Hematopoietic multipotent progenitor cell treated with erythropoietin and hydrocortisone succinate and interleukin-3 and kit ligand, for 8 days (in vitro differentiated cells): ENCODE measurements at places on chromosomes 2 and 18.

- no peak for DNase-seq
Measured at GRCh38 chr18:48442761-48443160, 33.6 kb upstream of the ZBTB7C start.

DNA sequence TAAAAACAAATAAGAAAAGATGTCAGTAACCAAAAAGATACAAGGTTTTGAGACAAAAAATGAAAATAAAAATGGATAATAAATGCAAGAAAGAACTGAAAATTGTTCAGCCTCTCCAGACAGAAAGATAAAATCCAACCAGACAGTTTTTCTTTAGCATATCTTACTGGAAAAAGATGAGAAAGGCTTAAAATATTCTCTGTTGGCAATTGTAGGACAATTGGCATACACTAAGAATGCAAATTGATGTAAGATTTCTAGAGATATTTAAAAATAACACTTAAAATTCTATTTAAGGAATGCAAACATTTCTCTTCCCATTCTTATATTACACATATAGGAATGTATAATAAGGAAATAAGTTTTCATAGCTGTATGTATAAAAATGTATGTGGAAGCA lies 590.6 kb downstream of the DSC3 start:
- no peak for DNase-seq

DNA sequence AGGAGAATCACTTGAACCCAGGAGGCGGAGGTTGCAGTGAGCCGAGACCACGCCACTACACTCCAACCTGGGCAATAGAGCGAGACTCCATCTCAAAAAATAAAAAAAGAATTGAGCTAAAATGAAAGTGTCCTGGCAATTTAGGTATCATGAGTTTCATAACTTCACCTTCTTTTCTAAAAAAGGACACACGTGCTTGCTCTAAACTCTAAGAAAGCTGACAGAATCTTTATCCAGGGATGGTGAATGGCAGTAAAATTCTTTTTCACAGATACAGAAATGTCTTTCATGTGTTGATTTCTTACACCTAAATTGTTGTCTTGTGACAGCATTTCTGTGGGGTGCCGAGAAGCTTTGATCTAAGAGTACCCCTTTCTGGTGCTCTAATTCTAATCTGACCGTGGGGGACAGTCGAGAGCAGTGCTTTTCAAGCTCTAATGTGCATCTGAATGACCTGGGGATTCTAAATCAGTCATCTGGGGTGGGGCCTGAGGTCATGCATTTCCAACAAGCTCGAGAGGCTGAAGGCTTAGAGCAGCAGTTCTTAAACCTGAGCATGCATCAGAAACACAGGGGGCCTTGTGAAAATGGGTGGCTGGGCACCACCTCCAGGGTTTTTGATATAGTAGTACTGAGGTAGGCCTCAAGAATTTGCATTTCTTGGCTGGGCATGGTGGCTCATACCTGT lies 42.1 kb upstream of the REL start:
- no peak for DNase-seq

DNA sequence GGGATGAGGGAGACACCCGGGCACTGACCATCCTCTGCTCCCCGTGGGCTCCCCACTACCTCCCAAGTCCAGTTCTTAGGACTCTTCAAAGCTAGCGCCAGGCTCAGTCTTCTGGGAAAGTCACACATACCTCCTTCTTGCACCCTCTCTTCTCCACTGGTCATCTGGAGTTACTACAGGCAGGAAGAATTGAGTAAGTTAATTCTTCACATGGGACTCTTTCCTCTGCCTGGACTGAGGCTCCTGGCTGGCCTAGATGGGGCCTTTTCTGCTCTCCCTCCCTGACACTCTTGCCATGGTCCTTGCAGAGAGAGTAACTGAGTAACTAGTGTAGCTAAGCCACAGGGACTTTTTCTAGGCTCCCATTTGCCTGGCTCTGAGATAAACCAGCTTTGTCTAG lies 96.5 kb upstream of the CELF4 start:
- no peak for DNase-seq

DNA sequence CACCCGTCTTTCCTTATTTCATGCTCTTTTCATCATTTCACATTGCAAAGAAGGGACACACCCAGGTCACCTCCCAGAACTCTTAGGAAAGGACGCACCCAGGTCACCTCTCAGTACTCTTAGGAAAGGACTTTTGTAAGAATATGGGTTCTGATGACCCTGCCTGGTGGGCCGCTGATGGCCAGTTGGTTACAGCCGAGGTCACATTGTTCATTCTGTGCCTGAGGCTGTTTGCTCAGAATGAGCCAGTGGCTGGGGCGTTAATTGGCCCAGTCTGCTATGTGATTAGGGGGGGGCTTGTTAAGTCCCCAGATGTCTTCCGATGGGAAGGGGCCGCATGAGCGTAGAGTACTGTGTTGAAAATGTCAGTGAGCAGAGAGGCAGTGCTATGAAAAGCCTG lies 9.4 kb downstream of the MLPH start:
- DNase-seq = no peak

DNA sequence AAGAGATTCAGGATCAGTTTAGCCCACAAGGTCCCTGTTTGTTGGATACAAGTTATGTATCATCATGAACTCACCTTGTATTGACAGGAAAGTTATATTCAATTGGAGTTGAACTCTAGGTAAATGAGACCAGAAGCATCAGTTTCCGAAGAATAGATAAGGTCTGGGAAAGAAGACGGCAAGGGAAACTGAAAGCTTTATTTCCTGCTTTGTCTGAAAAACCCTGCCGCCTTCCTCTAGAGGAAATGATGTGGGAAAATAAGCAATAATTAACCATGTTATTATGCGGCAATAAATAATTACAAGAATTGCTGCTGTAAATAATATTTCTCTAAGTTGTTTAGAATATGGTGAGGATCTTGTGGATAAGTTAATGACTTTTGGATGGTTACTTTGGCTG lies 32.0 kb downstream of the LPIN1 start:
- DNase-seq = no peak

DNA sequence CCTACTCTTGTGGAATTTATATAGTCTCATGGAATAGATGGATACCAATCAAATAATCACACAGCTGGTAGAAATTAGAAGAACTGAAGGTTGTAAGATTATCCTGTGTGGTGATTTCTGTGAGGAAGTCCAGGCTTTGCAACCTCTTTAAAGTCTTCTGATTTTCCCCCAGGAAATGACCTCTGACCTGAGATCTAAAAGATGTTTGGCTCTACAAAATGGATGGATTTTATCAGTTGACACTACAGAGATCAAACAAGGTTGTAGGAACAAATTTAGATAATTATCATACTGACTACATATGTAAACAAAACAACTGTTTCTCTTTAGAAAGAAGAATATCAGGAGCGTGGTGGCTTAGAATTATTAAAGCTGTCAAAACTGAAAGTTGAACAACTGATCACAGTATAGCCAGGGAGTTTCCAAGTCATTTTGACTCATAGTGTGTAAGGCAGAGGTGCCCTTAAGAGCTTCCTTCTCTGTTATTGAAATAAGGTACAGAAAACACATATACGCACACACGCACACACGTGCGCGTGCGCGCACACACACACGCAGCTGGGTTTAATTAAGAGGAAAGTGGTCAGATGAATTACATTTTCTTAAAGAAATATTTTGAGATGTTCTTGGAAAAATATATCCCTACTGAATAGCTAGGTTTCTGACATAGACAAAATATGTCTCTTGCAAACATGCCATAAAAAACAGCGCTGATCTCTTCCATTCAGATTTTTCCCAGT lies 35.5 kb upstream of the PELI1 start:
- DNase-seq = no peak

DNA sequence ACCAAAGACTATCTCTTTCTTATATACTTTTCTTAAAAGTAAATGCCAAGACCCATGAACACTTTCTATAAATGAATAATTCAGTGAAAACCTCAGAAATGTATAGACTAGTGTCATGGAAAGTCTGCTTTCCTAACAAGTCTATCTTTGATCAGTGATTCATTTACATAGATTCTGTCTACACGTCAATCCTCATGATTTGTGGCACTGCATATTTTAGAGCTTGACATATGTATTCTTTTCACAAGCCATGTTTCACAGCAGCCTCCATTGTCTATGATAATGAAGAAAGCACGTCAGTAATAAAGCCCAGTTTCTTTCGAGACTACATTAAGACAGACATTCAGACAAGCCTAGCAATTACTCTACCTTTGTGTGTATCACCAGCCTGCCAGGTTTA lies 486.6 kb downstream of the IRS1 start:
- no peak for DNase-seq

DNA sequence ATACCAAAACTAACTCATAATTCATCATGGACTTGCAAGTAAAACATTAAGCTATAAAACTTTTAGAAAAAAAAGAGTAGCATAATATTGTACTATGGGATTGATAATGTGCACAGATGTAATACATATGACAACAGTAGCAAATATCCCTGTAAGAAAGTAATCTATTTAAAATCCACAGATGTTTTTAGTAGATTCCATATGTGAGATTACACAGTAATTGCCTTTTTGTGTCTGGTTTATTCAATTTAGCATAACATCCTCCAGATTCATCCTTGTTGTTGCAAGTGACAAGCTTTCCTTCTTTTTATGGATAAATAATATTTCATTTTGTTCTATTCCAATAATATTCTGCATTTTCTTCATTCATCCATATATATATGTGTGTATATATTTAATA lies 278.2 kb upstream of the LRRTM4 start:
- DNase-seq = no peak

- DNase-seq = no peak
Measured at GRCh38 chr18:68533641-68534040, 181.3 kb downstream of the TMX3 start.

- no peak for DNase-seq
Measured at GRCh38 chr2:8666581-8666980, 15.3 kb upstream of the ID2 start.

GRCh38 chr2:1717113-1717512 lies 27.2 kb downstream of the PXDN start:
- DNase-seq = no peak

GRCh38 chr2:192139813-192140212 lies 54.9 kb downstream of the TMEFF2 start:
- no peak for DNase-seq

GRCh38 chr2:74548900-74549826 lies 4.6 kb downstream of the LOXL3 start:
- peak; percentile 62 for DNase-seq

- no peak for DNase-seq
Measured at GRCh38 chr18:23189099-23189498, 53.8 kb downstream of the CABLES1 start.

DNA sequence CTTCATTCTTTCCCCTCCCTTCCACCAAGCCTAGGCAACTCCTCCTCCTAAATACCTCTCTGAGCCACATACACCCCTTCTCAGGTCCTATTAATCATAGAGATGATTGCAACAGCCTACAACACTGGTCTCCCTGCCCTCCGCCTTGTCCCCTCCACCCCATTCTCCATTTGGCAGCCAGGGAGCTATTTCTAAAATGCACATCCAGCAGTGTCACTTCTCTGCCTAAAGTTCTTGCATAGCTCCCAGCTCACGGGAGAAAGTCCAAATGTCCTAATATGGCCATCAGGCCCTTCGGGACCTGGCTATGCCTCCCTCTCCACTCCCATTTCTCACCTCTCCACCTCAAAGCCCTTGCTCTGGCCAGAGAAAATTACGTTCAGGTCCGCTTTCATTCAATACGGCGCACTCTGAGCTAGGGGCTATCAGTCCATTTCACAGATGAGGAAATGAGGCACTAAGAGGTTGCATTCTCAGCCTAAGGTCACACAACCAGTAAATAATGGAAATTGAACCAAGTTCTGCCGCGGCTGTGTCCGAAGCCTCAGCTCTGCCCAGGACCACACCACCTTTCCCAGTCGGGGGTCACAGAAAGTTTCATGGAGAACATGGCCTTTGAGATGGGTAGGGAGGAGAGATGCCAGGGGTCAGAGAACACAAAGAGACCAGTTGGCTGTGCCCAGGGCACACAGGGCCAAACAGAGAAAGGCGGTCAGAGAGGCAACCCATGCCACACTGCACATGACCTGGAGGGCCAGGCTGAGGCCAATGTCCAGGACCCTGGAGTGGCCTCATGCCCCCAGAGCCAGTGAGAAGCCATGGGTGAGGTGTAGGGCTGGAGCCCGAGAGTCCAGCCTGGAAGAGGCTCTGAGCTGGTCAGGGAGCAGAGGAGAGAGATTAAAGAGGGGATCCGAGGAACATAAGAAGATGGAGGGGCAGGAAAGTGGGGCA lies 72.8 kb downstream of the TNS1 start:
- no peak for DNase-seq

DNA sequence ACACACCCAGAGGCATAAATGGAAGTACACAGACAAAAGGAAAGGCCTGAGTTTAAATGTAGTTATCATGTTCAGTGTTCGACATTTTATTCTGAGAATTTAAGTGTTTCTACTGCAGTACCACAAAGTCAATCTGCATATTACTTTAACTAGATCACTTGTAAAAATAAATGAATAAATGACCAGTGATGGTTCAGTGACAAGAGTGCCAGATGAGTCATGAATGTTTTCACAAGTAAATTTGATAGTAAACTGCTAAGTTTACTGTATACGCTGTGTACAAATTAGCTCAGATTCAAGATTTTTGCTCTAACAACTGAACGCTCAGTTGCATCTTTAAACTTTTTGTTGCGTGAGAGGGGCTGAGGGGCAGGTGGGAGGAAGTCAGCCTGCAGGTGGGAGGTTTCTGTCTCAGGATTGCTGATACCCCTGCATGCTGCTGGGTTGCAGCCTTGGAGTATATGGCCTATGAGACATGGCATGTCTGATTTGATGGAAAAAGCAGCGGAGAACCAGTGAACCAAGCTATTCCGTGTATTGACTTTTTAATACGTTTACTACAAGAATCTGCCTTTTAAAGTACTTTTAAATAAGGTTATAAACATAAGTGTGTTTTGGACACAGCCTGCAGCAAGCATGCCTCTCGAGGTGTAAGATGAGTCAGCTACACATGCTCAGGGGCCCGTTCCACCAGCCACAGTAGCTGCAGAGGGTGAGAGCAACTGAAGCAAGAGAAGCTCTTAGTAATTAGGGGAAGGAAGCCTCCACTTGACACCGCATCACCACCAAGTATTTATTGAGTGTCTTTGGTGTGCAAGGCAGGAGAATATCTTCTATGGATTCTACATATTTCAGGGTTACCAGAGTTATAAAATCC lies 245.1 kb downstream of the NEDD4L start:
- DNase-seq = no peak

DNA sequence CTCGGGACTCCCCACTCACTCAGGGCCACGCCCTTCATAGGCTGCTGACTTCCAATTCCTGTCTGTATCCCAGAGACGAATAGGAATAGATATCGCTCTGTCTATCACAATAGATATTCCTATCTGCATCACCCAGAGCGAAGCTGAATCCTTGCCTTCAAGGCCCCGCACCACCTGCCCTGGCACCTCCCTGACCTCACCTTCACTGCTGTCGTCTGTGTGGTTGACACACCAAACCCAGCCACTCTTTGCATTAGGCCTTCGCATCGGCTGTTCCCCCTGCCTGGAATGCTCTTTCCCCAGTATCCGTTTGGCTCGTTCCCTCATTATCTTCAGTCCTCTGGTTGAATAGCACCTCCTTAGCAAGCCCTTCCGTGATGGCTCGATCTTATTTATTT lies 43.5 kb downstream of the ATOH8 start:
- no peak for DNase-seq

DNA sequence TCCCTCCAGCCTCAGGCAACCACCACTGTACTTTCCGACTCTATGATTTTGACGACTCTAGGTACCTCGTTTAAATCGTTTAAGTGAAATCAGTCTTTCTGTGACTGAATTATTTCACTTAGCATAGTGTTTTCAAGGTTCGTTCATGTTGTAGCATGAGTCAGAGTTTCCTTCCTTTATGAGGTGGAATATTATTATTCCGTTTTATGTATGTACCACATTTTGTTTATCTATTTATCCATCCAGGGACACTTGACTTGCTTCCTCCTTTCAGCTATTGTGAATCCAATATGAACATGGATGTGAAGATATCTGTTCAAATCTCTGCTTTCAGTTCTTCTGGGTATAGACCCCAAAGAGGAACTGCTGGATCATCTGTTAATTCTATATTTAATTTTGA lies 19.1 kb downstream of the IL1R2 start:
- no peak for DNase-seq
